H9 (cell line): ENCODE measurements at places on chromosomes 5 and 9. TPM values are rescaled to one million over a fixed set of nuclear protein-coding genes. Genes with fewer than 3 reads are reported as not detected.

GRCh38 chr9:34575862-34576596, 13.5 kb downstream of the CNTFR start:
- H3K4me3 ChIP-seq: no peak overlapping the region
- H3K4me1 ChIP-seq: peaks cover 12% of the 10 kb centered on the region
- H3K27ac ChIP-seq: no peak overlapping the region
- H3K27me3 ChIP-seq: peaks cover 22% of the 10 kb centered on the region
- no peaks in the 10 kb centered on the region for H3K36me3 ChIP-seq

Gene PCBD2
- 11.0 and 11.9 TPM in 2 replicates for total RNA-seq

- no peaks in the 10 kb centered on the region for H3K4me1 ChIP-seq
- H3K27ac ChIP-seq: no peak overlapping the region
- no peak overlapping the region for H3K4me3 ChIP-seq
- no peak for DNase-seq
- H3K36me3 ChIP-seq: peaks cover 3% of the 10 kb centered on the region; the same call in 2 of the 3 replicates
These were observed 25.9 kb downstream of the UGCG start for GRCh38 chr9:111922324-111923013.

- no peak overlapping the region for H3K4me3 ChIP-seq
- no peak overlapping the region for H3K27ac ChIP-seq
- no peaks in the 10 kb centered on the region; the same call in 1 of the 2 replicates for H3K27me3 ChIP-seq
- H3K4me1 ChIP-seq: no peaks in the 10 kb centered on the region
- H3K36me3 ChIP-seq: no peaks in the 10 kb centered on the region
These were observed 132.2 kb downstream of the EBF1 start for GRCh38 chr5:158967541-158967940.

Gene NR2F1
- not detected in 2 replicates for total RNA-seq
